ENCODE measurements at places on chromosomes 16 and 17. TPM values are rescaled to one million over a fixed set of nuclear protein-coding genes. Genes with fewer than 3 reads are reported as not detected.

- peaks cover 24% of the 10 kb centered on the region for H3K4me1 ChIP-seq
- no peak overlapping the region for H3K4me3 ChIP-seq
- no peaks in the 10 kb centered on the region for H3K27me3 ChIP-seq
- peak overlapping the region; percentile 21 for H3K27ac ChIP-seq
Measured at GRCh38 chr17:1447052-1447451, 9.0 kb downstream of the CRK start.

GRCh38 chr17:9668517-9668916 lies 23.2 kb downstream of the USP43 start:
- H3K4me1 ChIP-seq = no peaks in the 10 kb centered on the region
- H3K36me3 ChIP-seq = peaks cover 4% of the 10 kb centered on the region
- peaks cover 4% of the 10 kb centered on the region for H3K27me3 ChIP-seq
- no peak overlapping the region for H3K27ac ChIP-seq
- no peak overlapping the region for H3K4me3 ChIP-seq

DNA sequence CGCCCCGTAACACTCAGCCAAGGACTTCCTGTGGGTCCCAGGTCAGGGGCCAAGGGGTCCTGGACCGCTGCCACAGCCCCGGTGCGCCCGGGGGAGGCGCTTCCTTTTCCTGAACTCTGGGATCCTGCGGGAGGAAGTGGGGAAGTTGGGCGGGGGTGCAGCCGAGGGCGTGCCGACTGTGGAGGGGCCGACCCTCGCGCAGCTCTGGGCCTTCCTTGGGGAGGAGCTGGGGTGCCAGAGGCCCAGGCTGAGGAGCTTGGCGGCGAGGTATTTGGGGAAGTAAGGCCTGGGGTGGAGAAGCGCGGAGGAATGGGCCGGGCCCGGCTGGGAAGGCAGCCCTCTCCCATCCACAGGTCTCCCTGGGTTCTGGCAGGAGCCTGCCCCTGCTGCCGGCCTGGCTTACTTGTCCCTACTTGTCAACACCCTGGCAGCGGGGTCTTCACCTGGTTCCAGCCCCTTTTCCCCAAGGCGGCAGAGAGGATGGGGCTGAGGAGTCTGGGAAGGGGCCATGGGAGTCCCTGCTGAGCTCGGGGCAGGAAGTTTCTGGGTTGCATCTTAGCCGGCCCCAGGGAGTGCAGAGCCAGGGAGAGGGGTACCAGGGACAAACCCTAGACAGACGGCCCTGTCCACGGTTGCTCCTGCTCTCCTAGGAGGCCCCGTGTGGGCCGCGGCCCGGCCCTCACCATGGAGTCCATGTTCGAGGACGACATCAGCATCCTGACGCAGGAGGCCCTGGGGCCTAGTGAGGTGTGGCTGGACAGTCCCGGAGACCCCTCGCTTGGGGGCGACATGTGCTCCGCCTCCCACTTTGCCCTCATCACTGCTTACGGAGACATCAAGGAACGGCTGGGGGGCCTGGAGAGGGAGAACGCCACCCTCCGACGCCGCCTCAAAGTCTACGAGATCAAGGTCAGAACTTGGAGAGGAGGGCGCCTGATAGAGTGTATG lies 1.7 kb downstream of the TBKBP1 start:
- H3K4me1 ChIP-seq = peaks cover 20% of the 10 kb centered on the region
- no peak overlapping the region for H3K27ac ChIP-seq
- DNase-seq = no peak
- no peaks in the 10 kb centered on the region for H3K36me3 ChIP-seq
- H3K27me3 ChIP-seq = peaks cover 5% of the 10 kb centered on the region

- DNase-seq = no peak
- H3K27ac ChIP-seq = no peak overlapping the region
- no peaks in the 10 kb centered on the region for H3K4me1 ChIP-seq
- no peak overlapping the region for H3K4me3 ChIP-seq
- 0 out of 2 replicates have a peak, but pooled peaks cover 3% of the 10 kb centered on the region for H3K36me3 ChIP-seq
- peaks cover 1% of the 10 kb centered on the region for H3K27me3 ChIP-seq
Measured at GRCh38 chr17:65898651-65899050, 293.3 kb downstream of the CEP112 start.

DNA sequence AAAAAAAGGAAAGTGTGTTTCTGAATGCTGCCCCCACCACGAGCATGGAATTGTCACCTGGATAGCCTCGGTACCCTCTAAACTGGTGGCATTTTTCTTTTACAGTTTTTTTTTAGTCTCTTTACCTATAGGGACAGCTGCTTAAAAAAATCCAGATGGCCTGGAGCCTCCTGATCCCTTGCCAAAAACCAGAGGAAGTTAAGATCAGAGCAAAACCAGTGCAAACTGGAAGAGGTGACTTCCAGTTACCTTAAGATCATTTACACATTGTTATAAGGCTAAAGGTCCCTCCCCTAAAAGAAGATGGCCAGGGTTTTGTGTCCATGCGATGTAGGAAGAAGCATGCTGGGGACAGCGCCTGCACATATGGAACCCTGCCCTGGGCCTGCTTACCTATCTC lies 3.5 kb downstream of the MEFV start:
- H3K4me1 ChIP-seq = no peaks in the 10 kb centered on the region
- no peak overlapping the region for H3K27ac ChIP-seq
- no peaks in the 10 kb centered on the region for H3K36me3 ChIP-seq
- peaks cover 28% of the 10 kb centered on the region for H3K27me3 ChIP-seq
- H3K4me3 ChIP-seq = no peak overlapping the region
- no peak for DNase-seq

GRCh38 chr16:87469169-87469568 lies 23.7 kb downstream of the ZCCHC14 start:
- H3K4me3 ChIP-seq = no peak overlapping the region
- peaks cover 57% of the 10 kb centered on the region for H3K4me1 ChIP-seq
- H3K36me3 ChIP-seq = 0 out of 2 replicates have a peak, but pooled peaks cover 2% of the 10 kb centered on the region
- peaks cover 2% of the 10 kb centered on the region for H3K27me3 ChIP-seq
- no peak overlapping the region for H3K27ac ChIP-seq
- DNase-seq = no peak

GRCh38 chr16:76724181-76724580 lies 447.0 kb downstream of the CNTNAP4 start:
- no peaks in the 10 kb centered on the region for H3K27me3 ChIP-seq
- no peak for DNase-seq

- H3K27me3 ChIP-seq = peaks cover 11% of the 10 kb centered on the region
- H3K4me3 ChIP-seq = no peak overlapping the region
- H3K36me3 ChIP-seq = no peaks in the 10 kb centered on the region
- no peak for DNase-seq
- no peak overlapping the region for H3K27ac ChIP-seq
Measured at GRCh38 chr16:8736123-8736668, 61.2 kb downstream of the TMEM186 start.

GRCh38 chr16:78800523-78800922 lies 701.1 kb downstream of the WWOX start:
- H3K27me3 ChIP-seq = no peaks in the 10 kb centered on the region
- H3K4me3 ChIP-seq = no peak overlapping the region
- no peak for DNase-seq
- no peak overlapping the region for H3K27ac ChIP-seq
- no peaks in the 10 kb centered on the region for H3K4me1 ChIP-seq
- H3K36me3 ChIP-seq = no peaks in the 10 kb centered on the region

Gene EIF5A
- total RNA-seq = 1,070 TPM

Gene ITGB4
- 0.78 TPM for total RNA-seq

Gene TERB1
- total RNA-seq = not detected

Gene IL17C
- not detected for total RNA-seq

Gene SPN
- total RNA-seq = 0.11 TPM

Gene KRT13
- total RNA-seq = not detected

Measured in HFFc6 (cell line).